ENCODE measurements at places on chromosomes 7 and 10.

DNA sequence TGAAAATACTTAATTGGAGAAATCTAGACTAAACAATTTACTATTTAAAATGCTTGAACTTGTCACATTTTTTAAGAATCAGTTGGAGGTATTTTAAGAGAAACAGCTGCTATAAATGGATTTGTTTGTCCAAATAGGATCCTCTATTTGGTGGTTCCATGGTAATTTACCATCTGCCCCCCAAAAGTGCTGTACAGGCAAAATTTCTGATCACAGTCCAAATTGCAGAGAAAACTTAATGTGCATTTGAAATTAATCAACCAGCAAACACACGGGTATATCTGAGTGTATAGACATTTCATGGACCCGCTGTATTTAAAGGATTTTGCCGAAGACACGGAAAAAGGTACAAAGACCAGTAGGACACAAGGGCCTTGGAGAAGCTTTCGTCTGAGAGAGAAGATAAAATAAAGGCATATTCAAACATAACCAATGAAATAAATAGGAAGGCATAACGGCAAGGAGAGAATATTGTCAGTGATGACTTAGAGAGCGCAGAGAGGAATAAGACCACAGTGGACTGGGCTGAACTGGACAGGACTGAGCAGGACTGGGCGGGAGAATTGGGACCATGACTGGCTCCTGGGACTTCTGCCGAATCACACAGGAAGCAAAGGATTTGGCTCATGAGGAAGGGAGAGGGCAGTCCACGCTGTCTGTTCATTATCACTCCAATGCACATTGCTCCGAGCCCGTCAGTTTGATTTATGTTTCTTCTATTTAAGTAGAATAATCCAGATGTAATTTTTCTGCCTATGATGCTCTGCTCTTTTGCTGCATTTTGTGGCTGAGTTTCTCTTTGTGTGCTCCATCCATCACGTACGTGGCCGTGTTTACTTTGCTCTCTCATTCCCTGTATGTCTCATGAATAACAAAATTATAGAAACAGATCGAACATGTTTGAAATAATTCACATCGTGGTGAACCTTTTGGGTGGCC lies 112.8 kb downstream of the PRLHR start:
- no peak for DNase-seq

DNA sequence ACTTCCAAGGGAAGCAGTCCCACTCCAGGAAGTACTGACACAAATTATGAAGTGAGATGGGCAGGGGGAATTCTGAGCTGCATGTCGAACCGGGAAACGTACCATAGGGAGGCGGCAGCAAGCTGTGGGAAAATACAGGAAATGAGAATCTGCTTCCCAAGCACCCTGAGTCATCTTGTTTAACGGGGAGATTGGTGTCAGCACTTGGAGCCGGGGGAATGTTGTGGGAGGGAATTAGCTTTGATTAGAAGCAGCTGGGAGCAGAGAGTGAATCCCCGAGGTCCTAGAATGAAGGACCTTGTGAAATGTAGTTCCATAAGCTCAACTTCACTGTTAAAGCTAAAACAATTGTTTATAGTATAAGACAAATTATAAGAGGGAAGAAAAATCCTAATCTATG lies 141.4 kb upstream of the PRKCQ start:
- no peak for DNase-seq

GRCh38 chr10:117899181-117899683 lies 147.5 kb downstream of the RAB11FIP2 start:
- DNase-seq = no peak

DNA sequence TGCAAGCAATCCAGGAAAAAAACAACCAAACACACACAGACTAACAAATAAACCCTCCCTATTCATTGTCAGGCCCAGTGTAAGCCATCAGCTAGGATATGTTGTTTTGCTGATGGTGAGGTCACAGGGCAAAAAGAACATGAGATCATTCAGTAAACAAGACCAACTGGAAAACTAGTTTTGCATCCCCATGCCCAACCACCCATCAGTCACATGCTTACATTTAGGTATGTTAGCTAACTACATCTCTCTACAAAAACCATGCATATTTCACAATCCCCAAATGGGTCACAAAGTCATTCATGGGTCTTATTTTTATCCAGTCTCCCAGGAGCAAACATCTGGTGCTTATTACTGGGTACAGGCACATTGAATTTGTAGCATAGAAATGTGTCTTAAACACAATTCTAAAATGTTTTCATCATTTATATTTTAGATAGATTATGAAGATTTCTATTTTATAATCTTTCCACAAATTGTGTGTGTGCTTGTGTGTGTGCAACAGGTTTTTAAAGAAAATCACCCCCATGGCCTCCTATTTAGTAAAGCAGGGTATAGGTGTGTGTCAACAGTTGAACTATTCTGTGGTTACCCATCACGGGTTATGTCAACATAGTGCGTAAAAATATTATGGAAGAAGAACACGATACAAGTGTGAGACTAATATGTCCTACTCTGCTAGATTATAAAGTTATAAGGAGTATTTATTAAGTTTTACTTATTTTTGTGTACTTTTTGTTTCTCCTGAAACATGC lies 103.8 kb upstream of the AKR1E2 start:
- DNase-seq = no peak

- no peak for DNase-seq
These were observed 24.4 kb upstream of the ANK3 start for GRCh38 chr10:60414111-60414510.

GRCh38 chr7:67599331-67600062 lies 602.9 kb downstream of the TYW1 start:
- DNase-seq = no peak

GRCh38 chr7:16726189-16726588 lies 27.4 kb upstream of the TSPAN13 start:
- DNase-seq = no peak

DNA sequence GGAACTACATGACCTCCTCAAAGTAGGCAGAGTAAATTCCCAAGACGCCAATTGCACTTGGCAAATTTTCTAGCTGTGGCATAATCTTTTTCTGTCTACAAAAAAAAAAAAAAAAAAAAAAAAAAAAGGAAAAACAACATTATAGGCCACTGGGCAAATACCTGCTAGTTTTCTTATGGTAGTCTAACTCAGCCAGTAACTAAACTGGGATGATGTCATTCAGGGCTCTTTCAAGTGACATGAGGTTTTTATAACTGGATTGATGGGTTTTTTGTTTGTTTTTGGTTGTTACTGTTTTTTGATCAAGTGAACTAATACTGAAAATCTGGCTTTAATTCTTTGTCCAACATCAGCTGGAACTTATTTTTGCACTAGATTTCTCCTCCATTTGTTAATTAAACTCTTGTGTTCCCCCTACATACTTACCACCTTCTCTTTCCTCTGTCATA lies 7.4 kb upstream of the VIM start:
- DNase-seq = no peak

DNA sequence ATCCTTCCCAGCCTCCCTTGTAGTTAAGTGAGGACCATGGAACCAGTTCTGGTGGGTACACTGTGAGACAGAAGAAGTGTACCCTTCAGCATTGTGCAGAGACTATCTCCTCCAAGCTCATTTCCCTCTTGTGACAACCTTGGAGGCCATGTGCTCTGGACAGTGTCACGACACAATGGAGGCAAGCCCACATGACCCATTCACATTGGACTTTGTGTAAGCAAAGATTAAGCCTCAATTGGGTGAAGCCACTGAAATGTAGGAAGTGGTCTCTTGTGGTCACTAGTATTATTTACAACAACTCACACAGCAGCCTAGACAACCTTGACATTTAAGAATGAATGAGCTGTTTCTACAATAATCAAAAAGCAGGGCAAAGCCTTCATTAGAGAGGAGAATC lies 124.2 kb downstream of the INHBA start:
- no peak for DNase-seq

- no peak for DNase-seq
These were observed 16.5 kb downstream of the CNPY1 start for GRCh38 chr7:155529845-155530244.

DNA sequence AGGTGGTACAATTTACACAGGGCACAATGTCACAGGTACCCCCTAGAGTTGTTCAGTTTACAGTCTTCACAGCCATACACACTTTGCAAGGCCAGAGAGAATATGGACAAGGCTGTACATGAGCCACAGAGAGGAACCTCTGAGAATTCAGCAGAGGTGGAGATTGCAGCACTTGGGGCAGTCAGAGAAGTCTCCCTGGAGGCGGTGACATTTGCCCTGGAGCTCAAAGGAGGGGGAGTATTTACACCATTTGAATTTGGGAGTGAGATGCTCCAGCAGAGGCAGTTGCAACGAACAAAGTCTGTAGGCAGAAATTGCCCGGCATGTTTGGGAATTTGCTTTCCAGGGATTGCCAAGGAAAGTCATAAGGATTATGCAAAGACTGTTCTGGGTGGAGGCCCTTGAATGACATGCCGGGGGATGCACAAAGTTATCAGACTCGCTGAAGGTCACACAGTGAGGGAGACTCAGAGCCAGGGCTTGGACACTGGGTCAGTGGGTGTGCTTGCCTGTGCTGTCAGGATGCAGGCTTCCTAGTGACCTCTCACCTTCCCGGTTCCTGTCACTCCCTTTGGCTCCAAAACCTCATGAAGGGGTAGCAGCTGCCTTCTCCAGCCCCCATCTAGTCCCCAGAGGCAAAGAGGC lies 160.7 kb upstream of the PCBD1 start:
- no peak for DNase-seq

DNA sequence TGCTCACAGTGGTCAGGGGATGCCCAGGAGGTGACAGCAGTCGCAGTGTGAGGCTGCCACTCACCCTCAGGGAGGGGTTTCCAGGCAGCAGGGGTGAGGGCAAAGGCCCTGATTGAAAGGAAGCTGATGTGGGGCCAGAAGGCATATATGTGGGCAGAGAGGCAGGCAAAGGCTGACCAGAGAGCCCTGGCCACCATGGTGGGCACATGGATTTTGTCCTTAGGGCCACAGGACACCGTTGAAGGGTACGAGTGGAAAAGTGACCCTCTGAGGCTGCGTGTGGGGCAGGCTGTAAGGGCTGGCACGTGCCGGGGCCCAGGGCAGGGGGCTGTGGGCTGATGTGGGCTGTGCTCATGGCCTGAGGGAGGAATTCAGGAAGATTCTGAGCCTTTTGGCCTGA lies 57.5 kb upstream of the ZNF32 start:
- no peak for DNase-seq

GRCh38 chr7:16730937-16731336 lies 22.6 kb upstream of the TSPAN13 start:
- no peak for DNase-seq

DNA sequence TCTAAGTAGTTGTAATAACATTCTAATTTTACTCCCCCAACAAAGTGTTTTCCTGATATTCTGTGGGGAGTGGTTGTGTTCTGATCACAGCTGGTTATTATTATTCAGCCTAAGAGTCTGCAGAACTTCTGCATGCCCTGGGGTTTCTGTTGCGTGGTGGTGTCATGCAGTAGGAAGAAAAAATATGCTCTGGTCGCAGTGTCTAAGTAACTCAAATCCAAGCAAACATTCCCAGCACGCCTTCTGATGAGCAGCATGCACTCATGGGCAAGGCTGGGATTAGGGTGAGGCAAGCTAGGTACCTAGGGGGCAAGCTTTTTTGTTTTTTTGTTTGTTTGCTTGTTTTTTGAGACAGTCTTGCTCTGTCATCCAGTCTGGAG lies 112.8 kb upstream of the KMT2E start:
- no peak for DNase-seq

DNA sequence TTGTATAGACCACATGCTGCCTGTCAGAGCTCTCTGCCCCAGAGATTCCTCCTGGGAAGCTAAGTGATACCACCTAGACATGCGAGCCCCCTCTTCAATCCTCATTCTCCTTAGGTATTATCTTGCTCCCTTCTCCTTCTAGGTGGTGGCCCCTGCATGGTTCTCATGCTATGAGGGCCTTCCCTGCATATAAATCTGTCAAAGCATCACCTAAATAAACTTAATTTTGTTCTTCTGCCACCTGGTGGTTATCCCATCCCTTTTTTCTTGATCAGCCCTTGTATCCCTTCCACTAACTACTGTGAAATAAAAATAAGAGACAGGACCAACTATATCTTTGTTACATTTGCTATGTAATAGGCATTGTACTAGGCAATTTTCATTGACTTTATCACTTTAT lies 242.1 kb downstream of the CDC14C start:
- no peak for DNase-seq

- DNase-seq = no peak
These were observed 127.7 kb downstream of the ARHGAP22 start for GRCh38 chr10:48477141-48477540.

DNA sequence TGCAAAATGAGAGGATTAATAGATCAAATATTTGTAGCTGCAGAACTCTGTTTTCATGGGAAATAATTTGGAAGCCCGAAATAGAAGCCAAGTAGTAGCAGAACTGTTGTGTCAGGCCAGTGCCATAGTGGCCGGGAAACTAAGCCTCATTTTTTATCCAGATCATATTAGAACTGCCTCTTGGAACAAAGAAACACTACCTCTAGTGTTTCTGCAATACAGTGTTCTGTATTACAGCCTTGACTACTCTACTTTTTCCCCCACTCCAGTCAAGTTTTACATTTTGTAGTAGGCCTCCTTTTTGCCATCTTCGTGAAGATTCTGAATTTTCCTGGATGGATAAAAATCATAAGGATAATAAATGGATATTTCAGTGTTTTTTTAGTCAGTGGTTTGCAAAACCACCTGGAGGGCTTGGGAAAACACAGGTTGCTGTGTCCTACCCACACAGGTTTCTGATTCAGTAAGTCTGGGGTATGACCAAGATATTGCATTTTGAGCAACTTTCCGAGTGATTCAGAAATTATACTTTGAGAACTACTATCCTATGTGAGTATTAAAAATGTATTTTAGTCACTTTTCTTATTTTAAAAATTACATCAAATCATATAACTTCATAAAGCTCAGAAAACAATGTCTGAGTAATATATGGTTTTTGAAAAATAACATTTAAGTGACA lies 326.2 kb upstream of the KAT6B start:
- DNase-seq = no peak

DNA sequence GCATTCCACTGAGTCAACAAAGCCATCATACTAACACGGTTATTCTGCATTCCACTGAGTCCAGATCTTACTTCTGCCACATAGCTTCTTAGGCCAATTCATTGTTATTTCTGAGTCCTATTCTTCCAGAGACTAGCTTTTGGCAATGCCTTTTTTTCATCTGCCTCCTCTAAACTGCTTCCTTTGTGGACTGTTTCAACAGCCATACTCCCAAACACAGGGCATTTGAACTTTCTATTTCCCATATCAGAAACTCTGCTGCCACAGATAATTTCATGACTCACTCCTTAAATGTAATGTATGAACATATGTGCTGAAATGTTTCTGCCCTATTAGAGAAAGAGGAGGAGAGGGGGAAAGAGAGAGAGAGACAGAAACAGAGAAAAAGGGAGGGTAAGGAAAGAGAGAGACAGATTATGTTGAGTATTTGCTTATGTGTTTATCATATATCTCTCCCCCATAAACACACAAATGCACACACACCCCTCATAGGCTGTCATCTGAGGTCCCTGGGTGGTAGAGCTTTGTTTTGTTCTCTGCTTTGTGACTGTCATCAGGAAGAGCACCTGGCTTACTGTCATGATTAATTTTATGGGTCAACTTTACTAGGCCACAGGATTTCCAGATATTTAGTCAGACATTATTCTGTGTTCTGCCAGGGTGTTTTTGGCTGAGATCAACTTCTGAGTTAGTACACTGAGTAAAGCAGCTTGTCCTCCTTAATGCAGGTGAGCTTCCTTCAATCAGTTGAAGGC lies 308.0 kb upstream of the KCND2 start:
- no peak for DNase-seq

GRCh38 chr7:50211130-50212015 lies 93.1 kb upstream of the IKZF1 start:
- DNase-seq = no peak

Data from esophagus squamous epithelium (tissue), 5 donors.